Stomach (tissue), 19 donors: ENCODE measurements at places on chromosomes 3 and 15. TPM values are rescaled to one million over a fixed set of nuclear protein-coding genes. Genes with fewer than 3 reads are reported as not detected.

The MKRN3 gene
- not detected for polyA plus RNA-seq

The CHRM5 gene
- not detected for polyA plus RNA-seq

DNA sequence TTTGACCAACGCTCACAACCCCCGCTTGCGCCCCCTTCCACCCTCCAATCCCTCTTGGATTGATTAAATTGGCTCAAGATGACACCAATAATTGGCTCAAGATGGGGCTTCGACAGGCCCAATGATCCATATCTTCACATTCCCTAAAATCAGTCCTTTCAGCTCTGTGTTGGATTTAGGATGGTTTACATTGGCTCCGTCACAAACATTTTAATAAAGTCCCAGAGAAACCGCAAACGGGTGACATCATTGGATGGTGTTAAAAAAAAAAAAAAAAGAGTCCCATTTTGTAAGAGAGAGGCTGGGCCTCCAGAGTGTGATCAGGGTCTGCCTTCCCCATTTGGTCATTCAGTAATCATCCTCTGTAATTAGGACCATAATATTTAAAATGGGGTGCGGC, 113.4 kb upstream of the MRPS22 start:
- no peaks in the 10 kb centered on the region for H3K27me3 ChIP-seq
- DNase-seq: no peak
- H3K36me3 ChIP-seq: no peaks in the 10 kb centered on the region
- H3K27ac ChIP-seq: no peak overlapping the region
- no peaks in the 10 kb centered on the region for H3K4me1 ChIP-seq

DNA sequence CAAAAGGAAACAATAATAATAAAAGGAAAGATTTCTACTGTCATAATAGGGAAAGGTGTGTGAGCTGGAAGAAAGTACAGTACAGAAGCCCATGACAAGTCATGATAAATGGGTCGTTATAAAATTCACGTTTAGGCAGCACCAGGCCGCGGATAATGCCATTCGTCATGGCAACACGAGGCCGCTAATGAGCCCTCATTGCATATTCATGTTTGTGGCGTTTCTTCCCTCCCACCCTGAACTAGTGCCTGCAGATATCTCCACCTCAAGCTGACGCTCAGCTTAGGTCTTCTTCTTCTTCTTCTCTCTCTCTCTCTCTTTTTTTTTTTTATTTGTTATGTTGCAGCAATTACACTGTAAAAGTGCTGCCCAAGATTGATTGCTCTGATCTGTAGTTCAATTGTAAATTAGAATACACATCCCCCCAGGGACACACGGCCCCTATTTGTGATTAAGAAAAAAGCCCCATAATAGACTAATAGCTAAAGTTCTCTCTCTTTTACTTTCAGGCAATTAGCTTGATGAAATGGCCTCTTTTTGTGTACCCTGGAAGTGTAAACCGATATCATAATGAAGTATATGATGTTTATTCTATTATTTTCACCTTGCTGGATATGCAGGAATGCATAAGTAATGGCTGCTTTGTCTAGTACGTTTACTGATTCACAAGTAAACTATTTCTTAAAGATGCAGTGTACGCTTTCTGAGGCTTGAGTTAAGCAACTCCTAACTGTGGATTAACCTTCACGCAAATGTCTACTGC, 61.9 kb upstream of the NR2F2 start:
- H3K27ac ChIP-seq: no peak overlapping the region
- DNase-seq: no peak
- H3K36me3 ChIP-seq: peaks cover 14% of the 10 kb centered on the region
- H3K27me3 ChIP-seq: no peaks in the 10 kb centered on the region
- peaks cover 4% of the 10 kb centered on the region for H3K4me1 ChIP-seq

DNA sequence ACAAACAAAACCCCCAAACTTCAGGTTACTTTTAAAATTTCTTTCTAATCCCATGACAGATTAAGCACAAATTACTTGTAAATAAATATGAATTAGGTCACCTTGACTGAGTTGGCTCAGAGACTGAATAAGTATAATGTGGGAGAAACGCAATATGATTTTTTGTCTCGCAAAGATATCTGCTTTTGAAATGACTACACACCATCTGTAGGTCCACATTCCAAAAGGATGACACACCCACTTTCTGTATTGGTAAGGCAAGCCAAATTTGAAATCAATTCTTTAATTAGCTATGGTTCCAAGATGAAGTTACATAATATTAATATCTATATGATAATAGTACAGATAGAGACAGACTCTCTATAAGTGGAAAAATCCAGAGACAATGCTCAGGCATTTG, 66.9 kb upstream of the CSPG5 start:
- no peak overlapping the region for H3K27ac ChIP-seq
- H3K36me3 ChIP-seq: peaks cover 6% of the 10 kb centered on the region
- H3K4me3 ChIP-seq: no peak overlapping the region
- H3K4me1 ChIP-seq: no peaks in the 10 kb centered on the region
- H3K27me3 ChIP-seq: no peaks in the 10 kb centered on the region

The C3orf85 gene
- not detected for polyA plus RNA-seq

DNA sequence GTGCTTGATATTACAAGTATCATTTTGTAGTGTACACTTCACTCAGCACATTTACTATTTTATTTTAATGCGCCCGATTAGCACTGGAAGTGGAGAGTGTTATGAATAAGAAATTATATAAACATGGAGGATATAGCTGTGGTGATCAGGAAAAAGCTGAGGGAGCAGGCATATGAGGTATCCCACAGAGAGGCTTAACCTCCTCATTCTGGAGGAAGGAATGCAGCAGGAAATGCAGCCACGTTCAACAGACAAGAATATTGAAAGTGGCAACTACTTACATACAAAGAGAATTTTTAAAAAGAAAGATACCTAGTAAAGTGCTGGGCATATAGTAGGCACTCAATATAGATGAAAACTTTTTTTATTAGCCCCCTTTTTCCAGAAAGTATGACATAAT, 166.0 kb upstream of the SATB1 start:
- H3K27me3 ChIP-seq: no peaks in the 10 kb centered on the region
- no peak for DNase-seq
- no peak overlapping the region for H3K27ac ChIP-seq
- H3K4me3 ChIP-seq: no peak overlapping the region

- peak; percentile 71 for DNase-seq
- H3K4me3 ChIP-seq: no peak overlapping the region
- H3K27ac ChIP-seq: no peak overlapping the region
- no peaks in the 10 kb centered on the region for H3K27me3 ChIP-seq
- no peaks in the 10 kb centered on the region for H3K4me1 ChIP-seq
- H3K36me3 ChIP-seq: no peaks in the 10 kb centered on the region
Observed at GRCh38 chr3:13470894-13471574, 9.1 kb upstream of the HDAC11 start.

DNA sequence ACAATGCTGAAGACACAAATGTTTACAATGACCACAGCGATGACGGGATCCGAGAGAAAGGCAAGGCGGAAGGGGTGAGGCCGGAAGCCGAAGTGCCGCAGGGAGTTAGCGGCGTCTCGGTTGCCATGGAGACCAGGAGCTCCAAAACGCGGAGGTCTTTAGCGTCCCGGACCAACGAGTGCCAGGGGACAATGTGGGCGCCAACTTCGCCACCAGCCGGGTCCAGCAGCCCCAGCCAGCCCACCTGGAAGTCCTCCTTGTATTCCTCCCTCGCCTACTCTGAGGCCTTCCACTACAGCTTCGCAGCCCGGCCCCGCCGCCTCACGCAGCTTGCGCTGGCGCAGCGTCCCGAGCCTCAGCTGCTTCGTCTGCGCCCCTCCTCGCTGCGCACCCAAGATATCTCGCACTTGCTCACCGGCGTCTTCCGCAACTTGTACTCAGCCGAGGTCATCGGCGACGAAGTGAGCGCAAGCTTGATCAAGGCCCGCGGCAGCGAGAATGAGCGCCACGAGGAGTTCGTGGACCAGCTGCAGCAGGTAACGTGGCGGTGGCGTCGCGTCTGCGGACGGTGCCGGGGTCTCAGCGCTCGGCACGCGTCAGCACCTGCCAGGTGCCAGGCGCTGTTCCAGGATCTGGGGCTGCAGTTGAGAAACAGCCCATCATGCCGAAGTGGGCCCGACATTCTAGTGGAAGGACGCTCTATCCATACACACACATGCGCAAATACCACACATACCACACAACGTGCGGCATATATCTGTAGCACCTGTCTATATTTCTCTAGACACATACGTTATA, at the start of gene DLEC1:
Gene DLEC1, plus strand, starts transcription at position 108 of the 798 bp plus-strand sequence. Its CDS starts 18 bp downstream, at position 126.
- peak within 1 kb of the TSS; percentile 44 for H3K4me3 ChIP-seq
- H3K27ac ChIP-seq: no peak within 1 kb of the TSS
- no peaks in the 10 kb centered on the region for H3K27me3 ChIP-seq

DNA sequence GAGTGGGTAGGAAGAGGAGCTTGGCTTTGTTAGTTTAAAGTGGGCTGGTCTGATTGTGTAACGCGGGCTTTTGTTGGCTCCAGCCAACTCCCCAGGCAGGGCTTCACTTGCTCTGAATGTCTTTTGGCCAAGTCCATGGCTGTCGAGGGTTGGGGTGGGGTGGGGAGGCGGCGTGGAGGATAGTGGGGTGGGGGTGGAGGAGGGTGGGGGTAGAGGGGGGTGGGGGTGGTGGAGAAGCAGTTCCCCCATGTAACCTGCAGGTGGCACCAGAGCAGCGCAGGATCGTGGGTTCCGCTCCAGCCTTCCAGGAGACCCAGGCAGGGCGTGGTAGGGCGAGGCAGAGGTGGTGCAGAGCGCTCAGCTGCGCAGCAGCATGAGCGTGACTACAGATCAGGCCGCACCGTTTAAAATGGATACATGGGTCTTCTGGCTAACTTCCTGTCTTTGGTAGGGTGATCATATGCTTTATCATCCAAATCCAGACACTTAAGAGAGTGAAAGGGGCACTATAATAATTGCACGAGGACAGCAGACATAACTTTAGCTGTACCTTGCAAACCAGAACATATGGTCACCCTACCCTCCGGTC, 28.3 kb downstream of the GOLGA6A start:
- no peak overlapping the region for H3K27ac ChIP-seq
- DNase-seq: peak; percentile 89
- H3K36me3 ChIP-seq: no peaks in the 10 kb centered on the region
- no peak overlapping the region for H3K4me3 ChIP-seq
- no peaks in the 10 kb centered on the region for H3K27me3 ChIP-seq
- peaks cover 38% of the 10 kb centered on the region for H3K4me1 ChIP-seq

DNA sequence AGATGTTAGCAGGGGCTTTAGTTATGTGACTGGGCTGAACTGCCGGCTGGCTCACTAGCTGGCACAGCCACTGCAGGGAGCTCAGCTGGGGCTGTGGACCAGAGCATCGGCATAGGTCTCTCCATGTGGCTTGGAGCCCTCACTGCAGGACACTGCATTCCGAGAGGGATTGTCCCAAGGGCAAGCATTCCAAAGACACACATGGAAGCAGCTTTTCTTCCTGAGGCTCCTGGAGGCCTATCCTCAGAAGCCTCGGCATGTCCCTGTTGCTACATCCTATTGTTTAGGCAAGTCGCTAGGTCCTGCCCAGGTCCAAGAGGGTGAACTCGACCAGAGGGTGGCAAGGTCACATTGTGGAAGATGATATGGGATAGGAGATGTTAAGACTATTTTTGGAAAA, 209.8 kb downstream of the PLCL2 start:
- H3K27ac ChIP-seq: no peak overlapping the region
- H3K27me3 ChIP-seq: no peaks in the 10 kb centered on the region
- no peak for DNase-seq
- H3K36me3 ChIP-seq: peaks cover 6% of the 10 kb centered on the region
- H3K4me1 ChIP-seq: no peaks in the 10 kb centered on the region

DNA sequence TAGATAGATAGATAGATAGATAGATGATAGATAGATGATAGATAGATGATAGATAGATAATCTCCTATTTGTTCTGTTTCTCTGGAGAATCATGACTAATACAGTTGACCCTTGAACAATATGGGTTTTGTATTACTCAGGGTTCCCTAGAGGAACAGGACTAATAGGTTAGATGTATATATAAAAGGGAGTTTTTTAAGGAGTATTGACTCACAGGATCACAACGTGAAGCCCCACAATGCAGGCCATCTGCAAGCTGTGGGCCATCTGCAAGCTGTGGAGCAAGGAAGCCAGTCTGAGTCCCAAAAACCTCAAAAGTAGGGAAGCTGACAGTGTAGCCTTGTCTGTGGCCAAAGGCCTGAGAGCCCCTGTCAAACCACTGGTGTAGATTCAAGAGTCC, 67.6 kb downstream of the PYDC2 start:
- no peak overlapping the region for H3K4me3 ChIP-seq
- DNase-seq: no peak
- no peaks in the 10 kb centered on the region for H3K36me3 ChIP-seq
- no peaks in the 10 kb centered on the region for H3K27me3 ChIP-seq
- no peaks in the 10 kb centered on the region for H3K4me1 ChIP-seq
- H3K27ac ChIP-seq: no peak overlapping the region

The MLF1 gene
- 18.6 TPM for polyA plus RNA-seq

GRCh38 chr3:122021811-122022401, at the start of gene ILDR1:
TSS of gene ILDR1 (minus strand) at chr3:122022247. CDS start at chr3:122022077, 170 bp downstream.
- H3K27ac ChIP-seq: no peak within 1 kb of the TSS
- peak within 1 kb of the TSS; percentile 31 for H3K4me3 ChIP-seq
- H3K36me3 ChIP-seq: no peaks in the 10 kb centered on the region
- H3K4me1 ChIP-seq: peaks cover 11% of the 10 kb centered on the region

The DCUN1D1 gene
- polyA plus RNA-seq: 7.0 TPM

The SCG5 gene
- 3.9 TPM for polyA plus RNA-seq

GRCh38 chr3:31227131-31227562, 305.6 kb upstream of the STT3B start:
- no peak overlapping the region for H3K27ac ChIP-seq
- H3K4me1 ChIP-seq: no peaks in the 10 kb centered on the region
- no peaks in the 10 kb centered on the region for H3K36me3 ChIP-seq
- no peak overlapping the region for H3K4me3 ChIP-seq

GRCh38 chr3:31277582-31277981, 255.1 kb upstream of the STT3B start:
- H3K27ac ChIP-seq: no peak overlapping the region
- H3K4me1 ChIP-seq: peaks cover 13% of the 10 kb centered on the region
- H3K4me3 ChIP-seq: no peak overlapping the region
- H3K27me3 ChIP-seq: no peaks in the 10 kb centered on the region
- no peaks in the 10 kb centered on the region for H3K36me3 ChIP-seq

DNA sequence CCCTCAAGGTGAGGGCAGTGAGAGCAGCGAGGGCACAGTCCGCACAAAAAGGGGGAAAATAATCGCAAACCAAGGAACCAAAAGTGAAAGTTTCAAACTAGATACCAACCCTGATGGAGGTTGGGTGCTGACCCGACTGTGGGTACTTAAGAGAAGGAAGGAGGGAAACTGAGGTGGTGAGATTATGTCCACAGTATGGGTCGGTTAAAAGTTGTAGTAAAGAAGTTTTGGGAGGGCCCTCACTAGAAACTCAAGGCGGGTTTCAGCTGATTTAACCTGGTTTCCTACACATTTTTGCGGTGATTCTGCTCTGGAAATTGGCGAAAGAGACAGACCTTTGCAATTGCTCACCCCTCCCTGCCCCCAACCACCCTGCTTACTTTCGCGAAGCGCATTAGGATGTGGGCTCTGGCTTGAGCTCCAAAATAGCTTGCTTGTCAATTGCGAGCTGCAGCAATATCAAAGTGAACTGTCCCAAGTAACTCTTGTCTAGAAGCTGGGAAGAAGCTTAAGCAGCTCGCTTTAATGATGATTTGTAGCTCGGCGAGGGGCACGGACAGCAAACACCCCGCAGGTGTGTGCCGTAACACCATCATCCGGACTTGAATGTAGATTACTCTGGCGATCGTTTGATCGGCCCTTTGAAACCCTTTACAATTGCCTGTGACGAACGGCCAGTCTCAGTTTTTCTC, 15.8 kb downstream of the SOX2 start:
- no peaks in the 10 kb centered on the region for H3K4me1 ChIP-seq
- no peak for DNase-seq
- peak overlapping the region; percentile 43 for H3K4me3 ChIP-seq
- H3K36me3 ChIP-seq: no peaks in the 10 kb centered on the region
- H3K27ac ChIP-seq: peak overlapping the region; percentile 84

The ZNF660 gene
- 0.61 TPM for polyA plus RNA-seq

GRCh38 chr15:34584996-34585395, 1.5 kb upstream of the GOLGA8B start:
- H3K36me3 ChIP-seq: no peaks in the 10 kb centered on the region
- H3K27ac ChIP-seq: no peak overlapping the region
- H3K4me1 ChIP-seq: peaks cover 37% of the 10 kb centered on the region
- H3K27me3 ChIP-seq: no peaks in the 10 kb centered on the region
- no peak overlapping the region for H3K4me3 ChIP-seq
